ENCODE measurements at places on chromosomes 16 and 17.

- no peak for DNase-seq
These were observed 84.6 kb downstream of the N4BP1 start for GRCh38 chr16:48525201-48526057.

DNA sequence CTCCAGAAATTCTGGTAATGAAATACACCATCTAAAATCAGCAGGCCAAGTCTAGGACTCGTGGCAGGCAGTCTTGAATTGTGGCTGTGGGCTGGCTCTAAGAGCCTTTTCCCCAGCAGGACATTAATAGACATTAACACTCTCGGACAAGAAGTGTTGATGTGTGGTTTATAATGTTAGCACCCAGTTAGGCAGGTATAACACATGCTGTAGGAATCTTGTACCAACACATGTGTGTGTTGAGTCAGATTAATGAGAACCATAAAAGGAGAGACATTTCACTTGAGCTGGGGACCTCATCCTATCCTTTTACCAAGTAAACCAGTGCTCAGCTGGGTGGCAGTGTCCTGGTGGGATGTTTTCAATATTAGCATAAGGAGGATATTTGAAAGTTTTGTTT is 264.5 kb downstream of the FTO start:
- peak; percentile 56 for DNase-seq

GRCh38 chr17:2171702-2172076 is 116.8 kb downstream of the HIC1 start:
- peak; percentile 53 for DNase-seq

GRCh38 chr16:10878644-10879501 is 1.9 kb downstream of the CIITA start:
- DNase-seq = peak; percentile 8

- peak; percentile 19 for DNase-seq
These were observed 11.1 kb upstream of the CHMP6 start for GRCh38 chr17:80980397-80981061.

DNA sequence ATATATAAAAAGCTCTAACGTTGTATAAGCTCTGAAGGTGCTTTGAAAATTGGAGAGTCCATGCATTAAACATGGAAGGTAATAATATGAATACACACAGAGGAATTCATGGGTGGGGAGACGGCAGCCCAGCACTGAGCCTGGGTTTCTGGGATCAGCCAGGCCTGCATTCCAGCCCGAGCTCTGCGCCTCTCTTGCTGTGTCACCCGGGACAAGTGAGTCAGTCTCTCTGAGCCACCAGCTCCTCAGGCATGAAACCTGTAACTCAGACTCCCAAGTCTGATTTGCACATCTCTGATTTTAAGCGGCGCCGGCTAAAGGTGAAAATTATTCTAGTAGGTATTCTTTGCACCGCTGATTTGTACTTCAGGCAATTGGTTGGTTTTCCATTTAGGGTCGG is 238.8 kb downstream of the MRTFB start:
- DNase-seq = peak; percentile 70

- DNase-seq = no peak
These were observed 249.8 kb upstream of the MAF start for GRCh38 chr16:79850348-79850747.

DNA sequence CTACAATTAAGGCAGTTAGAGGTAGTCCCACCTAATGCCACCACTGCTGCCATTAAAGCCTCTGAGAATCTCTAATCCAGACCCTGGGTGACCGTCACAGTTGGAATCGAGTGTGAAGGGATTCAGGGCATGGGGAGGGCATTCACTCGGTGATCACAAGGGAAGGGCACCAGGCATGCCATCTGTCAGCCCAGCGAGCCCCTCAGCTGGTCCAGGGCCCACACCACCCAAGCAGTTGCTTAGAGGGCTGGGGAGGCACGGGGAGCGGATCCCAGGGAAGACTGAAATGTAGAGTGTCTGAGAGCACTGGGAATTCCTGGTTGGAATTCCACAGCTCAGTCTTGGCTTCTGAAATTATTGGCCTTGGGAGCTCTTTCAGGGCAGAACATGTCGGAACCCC is 294.6 kb downstream of the CPPED1 start:
- DNase-seq = no peak

- no peak for DNase-seq
These were observed 7.0 kb downstream of the PIGQ start for GRCh38 chr16:576823-577201.

GRCh38 chr16:35144212-35144932 is 1685.0 kb downstream of the TP53TG3F start:
- DNase-seq = no peak

DNA sequence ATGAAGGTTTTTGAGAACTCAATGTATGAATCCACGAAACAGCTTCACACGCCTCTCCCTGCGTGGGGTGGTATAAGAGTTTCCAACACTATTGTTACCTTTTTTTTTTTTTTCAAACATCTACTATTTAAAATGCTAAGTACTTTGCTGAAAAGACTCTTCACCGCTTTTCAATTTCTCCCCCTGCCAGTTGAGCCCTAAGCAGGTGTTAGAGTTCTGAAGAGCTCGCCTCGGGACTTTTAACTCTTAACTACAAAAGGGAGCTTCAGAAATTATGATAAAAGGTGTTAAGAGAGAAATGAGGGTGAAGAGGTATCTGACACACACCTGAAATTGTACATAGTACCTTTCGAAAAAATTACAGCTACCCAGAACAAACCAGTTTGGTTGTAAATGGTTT is 20.9 kb upstream of the PSMD7 start:
- DNase-seq = no peak

DNA sequence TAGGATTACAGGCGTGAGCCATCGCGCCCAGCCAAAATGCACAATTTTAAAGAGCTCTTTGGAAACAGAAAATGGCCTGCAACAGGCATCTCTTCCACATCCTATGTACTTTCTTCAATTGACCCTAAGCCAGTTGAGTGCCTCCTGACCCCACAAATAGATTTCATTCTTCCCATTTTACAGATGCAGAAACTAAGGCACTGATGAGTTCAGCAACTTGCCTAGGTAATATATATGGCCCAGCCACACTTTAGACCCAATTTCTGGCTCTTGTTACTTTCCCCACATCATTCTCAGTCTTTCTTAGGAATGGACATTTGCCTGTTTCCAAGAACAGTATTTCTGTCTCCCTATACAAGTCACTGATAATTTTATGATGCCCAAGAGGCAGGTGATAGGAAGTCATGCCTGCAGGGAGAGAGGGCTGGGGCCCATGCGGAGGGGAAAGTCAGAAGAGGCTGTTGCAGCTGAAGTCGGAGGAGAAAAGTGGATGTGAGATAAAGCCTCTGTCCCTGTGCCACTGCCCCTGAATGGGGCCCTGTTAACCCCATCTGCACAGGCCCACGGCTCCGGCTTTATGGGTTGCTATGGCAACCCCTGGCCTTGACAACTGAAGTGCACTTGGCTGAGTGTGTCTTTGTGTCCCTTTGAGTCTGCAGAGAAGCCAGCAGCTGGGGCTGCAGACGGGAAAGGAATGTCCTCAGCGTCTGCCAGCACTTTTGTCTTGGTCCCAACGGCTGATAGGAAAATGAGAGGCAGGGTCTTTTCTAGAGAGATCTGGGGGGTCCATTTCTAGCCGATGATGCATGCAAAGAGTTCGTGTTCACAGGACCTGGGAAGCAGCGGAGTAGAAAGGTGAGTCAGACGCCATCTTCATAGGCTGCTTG is 45.9 kb downstream of the ABAT start:
- DNase-seq = no peak

DNA sequence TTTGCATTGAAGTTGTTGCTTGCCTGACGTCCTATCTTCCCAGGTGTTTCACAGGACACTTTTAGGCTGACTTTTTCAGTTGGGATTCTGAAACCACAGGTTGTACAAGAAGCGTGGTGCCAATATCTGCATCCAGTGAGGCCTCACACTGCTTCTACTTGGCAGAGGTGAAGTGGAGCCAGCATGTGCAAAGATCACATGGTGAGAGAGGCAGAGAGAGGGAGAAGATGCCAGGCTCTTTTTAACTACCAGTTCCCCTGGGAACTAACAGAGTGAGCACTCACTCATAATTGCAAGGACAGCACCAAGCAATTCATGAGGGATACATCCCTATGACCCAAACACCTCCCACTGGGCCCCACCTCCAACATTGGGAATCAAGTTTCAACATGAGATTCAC is 5.8 kb upstream of the ABCA6 start:
- no peak for DNase-seq

GRCh38 chr17:40481106-40481505 is 20.3 kb downstream of the TNS4 start:
- DNase-seq = no peak

DNA sequence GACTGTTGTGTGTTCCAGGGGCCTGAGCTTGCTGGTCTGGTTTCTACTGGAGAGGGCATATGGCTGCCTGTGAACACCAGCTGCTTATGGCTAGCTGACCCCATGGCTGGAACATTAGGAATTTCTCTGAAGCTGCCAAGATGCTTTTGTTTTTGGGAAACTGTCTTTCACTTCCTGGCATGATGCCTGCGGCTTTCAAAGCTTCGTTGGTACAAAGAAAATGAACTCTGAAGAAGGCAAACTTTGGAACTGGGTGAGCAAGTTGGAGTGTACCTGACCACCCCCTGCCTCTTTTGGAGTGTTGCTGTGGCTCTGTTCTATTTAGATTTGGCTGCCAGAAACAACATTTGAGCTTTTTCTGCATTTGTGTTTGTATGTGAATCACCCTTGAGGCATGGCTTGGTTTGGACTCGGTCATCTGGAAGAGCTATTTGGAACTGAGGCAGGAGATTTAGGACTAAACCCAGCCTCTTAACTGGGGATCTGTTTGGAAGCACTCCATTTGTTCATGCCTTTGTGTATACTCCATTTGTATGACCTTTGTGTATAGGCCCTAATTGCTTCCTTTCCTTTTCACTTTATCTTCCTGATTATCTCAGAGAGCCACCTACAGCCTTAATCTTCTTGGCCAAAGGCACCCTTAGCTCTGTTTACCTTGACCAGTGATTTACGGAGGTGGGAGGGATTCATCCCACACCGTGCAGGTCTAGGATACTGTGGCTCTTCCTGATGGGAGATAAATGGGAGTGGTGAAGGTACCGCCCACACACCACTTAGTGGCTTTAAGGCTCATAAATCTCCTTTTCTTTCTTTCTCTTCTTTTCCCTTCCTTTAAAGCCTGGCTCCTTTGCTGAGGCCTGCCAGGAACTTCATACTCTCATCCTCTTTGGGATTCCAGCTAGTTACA is 7.3 kb upstream of the CPHXL start:
- DNase-seq = peak; percentile 59

GRCh38 chr16:87230571-87230970 is 86.6 kb downstream of the C16orf95 start:
- no peak for DNase-seq

DNA sequence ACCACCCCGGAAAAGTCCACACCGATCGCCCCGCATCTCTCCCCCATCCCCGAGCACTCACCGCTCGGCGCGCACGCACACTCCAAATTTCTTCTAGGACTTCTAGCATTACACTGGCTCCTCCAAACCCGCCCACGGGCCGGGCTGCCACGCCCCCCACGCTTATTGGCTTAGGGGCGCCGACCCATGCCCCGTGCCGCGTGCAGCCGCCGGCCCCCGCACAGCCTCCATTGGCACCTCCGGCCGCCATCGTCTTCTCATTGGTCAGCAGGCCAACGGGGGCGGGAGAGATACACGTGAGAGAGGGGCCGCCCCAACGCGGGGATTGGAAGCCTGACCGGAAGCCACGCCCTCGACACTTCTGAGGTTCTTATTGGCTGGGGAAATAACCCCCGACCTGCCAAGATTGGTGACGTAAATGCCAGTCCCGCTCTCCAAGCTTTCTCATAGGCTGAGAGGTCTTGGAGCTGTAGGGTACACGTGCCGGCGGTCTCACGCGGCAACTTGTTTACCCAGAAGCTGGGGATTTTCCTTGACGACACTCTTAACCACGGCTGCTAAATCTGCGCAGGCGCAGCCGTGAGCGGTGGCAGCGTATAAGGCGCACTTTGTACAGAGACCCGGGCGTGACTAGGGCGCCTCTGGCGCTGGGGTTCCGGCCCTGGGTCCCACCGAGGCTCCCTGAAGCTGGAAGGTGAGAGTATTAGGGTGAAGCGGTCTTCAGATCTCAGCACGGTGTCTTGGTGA is 4.2 kb upstream of the PER1 start:
- peak; percentile 100 for DNase-seq

GRCh38 chr16:75267631-75268264 is 16.3 kb upstream of the BCAR1 start:
- no peak for DNase-seq

DNA sequence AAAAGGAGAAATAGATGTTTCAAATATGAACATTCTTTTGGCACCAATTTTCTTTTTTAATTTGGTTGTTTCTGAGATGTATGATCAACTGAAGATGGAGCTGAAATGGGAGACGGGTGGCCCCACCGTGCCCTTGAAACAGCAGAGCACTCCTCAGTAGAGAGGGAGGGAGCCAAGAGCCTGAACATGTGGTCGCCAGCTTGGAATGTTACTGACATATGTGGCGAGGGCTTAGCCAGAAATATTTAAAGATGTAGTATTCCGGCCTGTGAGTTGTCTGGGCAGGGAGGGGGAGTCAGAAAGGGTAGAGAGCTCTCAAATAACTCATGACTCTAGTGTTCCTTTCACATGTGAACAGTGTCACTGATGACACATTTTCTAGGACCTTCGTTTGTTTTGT is 13.3 kb upstream of the MRC2 start:
- DNase-seq = peak; percentile 96

DNA sequence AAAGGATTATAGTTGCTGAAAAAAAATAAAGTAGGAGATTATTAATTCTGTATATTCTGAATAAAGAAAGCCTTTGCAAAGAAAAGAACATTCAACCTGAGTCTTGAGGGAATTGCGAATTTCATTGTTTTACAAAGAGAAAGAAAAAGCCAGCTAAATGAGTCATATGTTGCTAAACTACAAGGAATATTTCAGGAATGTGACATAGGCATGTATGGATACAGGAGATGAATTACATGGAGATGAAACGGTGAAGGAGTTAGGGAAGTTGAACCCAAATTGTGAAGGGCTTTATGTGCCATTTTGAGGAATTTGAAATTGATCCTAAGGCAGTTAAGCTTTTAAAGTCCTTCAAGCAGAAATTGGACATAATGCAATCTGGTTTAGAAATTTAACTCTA is 177.3 kb upstream of the RBL2 start:
- DNase-seq = peak; percentile 78

GRCh38 chr16:49920397-49920796 is 64.5 kb upstream of the ZNF423 start:
- no peak for DNase-seq

- no peak for DNase-seq
These were observed 39.1 kb upstream of the PABPN1L start for GRCh38 chr16:88905563-88905962.

GRCh38 chr17:40598301-40598618 is 33.0 kb upstream of the CCR7 start:
- DNase-seq = no peak

- DNase-seq = no peak
These were observed 18.6 kb upstream of the CLTC start for GRCh38 chr17:59601130-59601529.

GRCh38 chr17:49928837-49929475 is 40.0 kb upstream of the DLX4 start:
- DNase-seq = peak; percentile 65

Data from fibroblast of upper back skin (primary cell).